HS-5 (cell line): ENCODE measurements at places on chromosomes 11 and 22.
A peak's percentile ranks its signal among the peaks of the same experiment; 100 is the strongest.

DNA sequence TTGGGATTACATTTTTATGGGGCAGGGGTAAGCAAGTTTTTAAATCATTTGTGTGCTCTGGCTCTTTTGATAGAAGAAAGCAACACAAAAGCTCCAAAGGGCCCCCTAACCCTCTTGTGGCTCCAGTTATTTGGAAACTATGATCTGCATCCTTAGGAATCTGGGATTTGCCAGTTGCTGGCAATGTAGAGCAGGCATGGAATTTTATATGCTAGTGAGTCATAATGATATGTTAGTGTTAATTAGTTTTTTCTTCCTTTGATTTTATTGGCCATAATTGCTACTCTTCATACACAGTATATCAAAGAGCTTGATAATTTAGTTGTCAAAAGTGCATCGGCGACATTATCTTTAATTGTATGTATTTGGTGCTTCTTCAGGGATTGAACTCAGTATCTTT, 10.1 kb downstream of the RAG1 start:
- peak; percentile 42 for DNase-seq

DNA sequence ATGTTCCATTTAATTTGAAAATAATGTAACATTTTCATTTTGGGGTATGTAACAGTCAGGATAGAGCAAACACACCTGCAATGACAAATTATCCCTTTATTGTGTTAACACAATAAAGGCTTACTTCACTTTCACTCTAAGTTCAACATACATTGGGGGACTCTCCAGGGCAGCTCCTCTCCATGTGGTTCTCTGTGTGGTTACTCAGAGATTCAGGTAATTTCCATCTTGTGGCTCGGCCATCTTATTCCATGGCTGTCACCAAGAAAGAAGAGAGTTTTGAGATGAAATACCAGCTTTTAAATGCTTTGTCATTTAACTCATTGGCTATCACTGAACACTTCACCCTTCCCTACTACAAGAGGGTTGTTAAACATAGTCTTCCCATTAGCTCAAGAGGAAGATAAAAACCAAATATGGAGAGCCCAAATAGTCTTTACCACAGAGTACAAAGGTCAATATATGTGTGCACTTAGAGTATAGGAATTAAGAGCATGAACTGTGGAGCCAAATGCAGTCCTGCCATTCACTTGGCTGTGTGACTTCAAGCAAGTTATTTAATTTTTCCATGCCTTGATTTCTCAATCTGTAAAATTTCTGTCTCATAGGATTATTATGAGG, 10.6 kb upstream of the TPH1 start:
- DNase-seq = no peak

- no peak for DNase-seq
Observed at GRCh38 chr11:67303132-67303834, at the start of gene SSH3. SSH3 (plus strand) TSS chr11:67303530; CDS start chr11:67303626, 96 bp downstream.

DNA sequence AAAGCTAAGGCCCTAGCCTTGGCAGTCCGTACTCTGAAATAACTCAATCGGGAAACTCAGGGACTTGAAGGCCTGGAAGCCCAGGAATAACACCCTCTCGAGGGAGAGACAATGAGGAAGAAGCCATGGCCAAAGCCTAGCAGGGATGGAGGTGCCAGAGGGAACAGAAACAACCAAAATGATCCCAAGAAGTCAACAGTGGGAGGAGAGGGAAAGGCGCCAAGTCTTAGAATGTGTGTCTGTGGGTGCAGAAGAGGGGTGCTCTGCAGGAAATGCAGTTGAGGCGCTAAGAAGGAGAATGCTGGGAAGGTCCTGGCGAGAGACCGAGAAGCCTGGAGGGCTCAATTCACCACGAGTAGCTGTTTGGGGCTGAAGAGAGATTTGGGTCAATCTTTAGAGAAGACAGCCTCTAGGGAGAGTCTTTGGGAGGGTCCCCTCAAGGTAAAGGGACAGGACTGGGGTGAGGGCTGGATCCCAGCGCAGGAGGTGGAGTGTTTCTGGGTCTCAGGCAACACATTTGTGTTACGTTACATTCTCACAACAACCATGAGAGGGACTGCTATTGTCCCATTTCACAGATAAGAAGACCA, 760 bp upstream of the MAPK8IP1 start:
- DNase-seq = no peak

GRCh38 chr11:45229401-45230020, 56.6 kb downstream of the SYT13 start:
- DNase-seq = no peak

DNA sequence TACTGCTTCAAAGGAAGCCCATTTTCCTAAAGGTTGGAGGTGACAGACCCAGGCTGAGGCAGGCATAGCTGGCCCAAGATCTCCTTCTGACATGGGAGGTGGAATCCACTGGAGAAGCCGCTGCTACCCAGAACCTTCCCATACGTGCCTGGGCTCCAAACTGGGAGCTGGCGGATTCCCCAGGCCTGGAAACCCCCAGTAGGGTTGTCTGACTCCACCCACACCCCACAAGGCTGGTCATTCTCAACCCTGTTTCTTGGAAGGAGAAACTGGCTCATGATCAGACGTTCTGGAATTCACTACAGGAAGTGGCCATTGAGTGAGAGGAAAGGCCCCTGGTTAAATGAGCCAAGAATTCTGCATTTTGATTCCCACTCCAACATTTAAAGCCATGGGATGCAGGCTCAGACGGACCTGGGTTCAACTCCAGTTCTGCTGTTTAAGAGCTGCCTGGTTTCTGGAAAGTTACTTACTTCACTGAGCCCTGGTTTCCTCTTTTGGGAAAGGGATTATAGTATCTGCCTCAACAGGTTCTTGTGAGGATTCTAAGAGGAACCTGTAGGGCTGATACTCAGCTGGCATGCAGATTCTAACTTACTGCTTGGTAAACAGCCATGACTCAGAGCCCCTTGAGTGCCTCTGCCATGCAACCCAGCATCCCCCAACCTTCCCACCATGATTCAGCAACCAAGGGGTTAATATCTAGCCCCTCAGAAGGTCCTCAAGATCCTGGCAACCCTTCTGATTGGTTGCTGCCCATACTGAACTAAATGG, 19.4 kb upstream of the TSKU start:
- no peak for DNase-seq

- DNase-seq = no peak
Observed at GRCh38 chr22:19713650-19714311, 522 bp upstream of the SEPTIN5 start.

- no peak for DNase-seq
Observed at GRCh38 chr11:114650661-114651060, 27.7 kb upstream of the NXPE2 start.

DNA sequence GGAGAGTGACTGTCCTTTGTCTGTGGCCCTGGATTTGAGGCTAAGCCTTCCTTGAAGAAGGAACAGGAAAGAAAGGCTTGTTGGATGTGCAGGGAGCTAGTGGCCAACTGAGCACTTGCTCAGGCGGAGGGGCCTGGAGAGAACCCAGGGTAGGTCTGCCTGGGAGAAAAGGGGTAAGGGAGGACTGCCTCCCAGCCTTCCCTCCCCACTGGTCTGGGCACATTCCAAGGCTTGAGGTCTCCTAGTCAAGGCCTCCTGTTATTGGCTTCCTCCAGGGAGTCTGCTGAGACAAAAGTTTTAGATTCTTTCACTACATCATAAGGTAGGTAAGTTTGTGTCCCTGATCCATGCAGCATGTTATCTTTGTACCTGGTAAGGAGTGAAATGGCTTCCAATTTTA, 15.2 kb downstream of the KCNQ1OT1 start:
- DNase-seq = no peak

DNA sequence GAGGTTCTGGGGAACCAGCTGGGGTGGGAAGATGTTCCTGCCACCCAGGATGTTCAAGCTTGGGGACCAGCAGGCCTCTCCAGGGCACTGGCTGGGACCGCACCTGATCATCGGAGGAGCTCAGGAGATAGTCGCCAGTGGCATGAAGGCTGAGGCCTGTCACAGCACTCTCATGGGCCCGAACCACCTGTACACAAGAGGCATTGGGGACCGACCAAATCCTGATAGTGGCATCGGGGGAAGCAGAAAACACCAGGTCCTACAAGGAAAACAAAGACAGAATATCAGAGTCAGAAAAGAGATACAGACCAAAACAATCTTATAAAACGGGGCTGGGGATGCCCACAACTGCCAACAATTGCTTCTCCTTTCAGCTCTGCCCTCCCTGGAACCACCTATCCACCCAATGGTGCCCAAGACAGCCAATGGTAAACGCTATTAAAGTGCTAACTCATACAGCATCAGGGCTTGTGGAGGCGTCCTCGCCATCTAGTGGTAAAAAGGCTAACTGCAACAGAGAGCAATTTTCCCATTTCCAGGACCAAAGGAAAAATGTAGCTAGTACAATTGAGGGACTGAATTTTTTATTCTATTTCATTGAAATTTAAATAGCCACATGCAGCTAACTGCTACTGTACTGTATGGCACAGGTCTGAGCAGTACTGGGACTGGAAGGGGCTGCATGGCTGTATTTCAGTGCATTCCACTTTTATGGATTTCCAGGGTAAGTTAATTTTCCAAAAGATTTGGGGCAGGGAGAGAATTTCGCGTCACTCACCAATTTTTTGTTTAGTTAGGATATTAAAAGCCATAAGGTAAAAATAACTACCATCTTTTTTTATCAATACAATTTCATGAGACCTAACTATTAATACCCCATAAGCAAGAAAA, 7.1 kb downstream of the PRPF19 start:
- no peak for DNase-seq

- DNase-seq = no peak
Observed at GRCh38 chr11:8886322-8886721, 24.7 kb upstream of the AKIP1 start.

- no peak for DNase-seq
Observed at GRCh38 chr11:12862696-12863469, 146.2 kb upstream of the RASSF10 start.

DNA sequence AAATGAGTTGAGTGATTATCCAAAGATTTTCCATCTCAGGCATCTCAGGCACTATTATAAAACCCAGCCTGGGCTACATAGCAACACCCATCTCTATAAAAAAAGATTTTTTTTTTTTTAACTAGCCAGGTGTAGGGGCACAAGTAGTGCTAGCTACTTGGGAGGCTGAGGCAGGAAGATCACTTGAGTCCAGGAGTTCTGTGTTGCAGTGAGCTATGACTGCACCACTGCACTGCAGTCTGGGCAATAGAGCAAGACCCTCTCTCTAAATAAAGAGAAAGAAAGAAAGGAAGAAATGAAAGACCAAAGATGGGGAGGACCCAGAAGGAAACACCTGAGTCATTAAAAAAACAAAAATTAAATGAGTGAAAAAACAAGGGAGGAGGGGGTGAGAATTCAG, 14.1 kb downstream of the RSF1 start:
- no peak for DNase-seq

GRCh38 chr22:50305923-50306566, 1.4 kb downstream of the PLXNB2 start:
- DNase-seq = peak; percentile 81

GRCh38 chr11:134481933-134482527, 70.0 kb upstream of the B3GAT1 start:
- DNase-seq = no peak

GRCh38 chr11:57131080-57131790, 50.5 kb upstream of the LRRC55 start:
- no peak for DNase-seq

- no peak for DNase-seq
Observed at GRCh38 chr11:65501472-65502273, 2.8 kb downstream of the MALAT1 start.

DNA sequence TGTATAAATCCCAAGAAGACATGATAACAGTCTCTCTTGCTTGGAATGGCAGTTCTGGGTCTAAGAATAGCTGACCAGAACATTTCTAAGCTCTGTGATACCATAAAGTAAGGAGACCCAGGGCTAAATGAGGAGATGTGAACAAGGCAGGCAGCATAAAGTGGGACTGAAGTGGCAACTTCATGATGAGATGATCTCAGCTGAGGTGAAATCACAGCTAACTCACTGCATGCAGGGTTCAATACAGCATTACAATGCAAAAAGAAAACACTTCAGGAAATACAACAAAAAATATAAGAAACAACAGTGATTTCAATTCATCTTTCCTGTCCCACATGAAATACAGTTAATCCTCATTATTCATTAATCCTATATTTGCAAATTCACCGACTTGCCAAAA, 44.6 kb downstream of the MRE11 start:
- DNase-seq = no peak

DNA sequence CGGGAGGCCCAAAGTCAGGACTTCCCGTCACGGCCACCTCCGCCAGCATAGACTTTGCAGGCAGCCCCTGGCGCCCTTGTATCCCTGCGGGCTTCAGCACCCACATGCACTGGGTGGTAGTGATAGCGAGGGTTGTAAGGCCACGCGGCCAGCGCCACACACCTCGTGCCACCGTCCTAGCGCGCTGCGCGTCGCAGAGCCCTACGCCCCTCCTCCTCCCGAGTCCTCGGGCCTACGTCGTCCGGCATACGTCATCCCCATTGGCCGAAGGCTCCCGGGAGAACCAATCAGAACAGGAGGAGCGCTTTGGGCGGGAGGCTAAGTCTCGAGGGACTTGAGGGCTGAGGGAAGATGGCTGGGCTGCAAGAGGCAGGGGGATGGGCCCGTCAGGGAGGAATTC, 1.3 kb upstream of the BTBD18 start:
- DNase-seq = no peak

DNA sequence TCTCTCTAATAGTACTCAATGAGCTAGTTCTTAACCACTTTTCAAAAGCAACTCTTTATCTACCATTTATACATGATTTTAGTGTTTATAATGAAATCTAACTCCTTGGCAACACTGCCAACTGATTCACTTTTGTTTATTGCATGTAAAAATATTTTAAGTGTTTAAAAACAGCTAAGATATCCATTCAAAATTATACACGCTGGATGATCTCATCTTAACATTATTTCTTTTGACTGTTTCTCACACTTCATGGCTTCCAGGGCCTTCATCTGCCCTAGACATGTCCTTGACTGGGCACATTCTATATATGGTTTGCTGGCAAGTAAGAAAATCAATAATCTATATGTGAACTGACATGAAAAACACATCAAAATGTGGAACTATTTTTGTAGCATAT, 414.6 kb upstream of the LUZP2 start:
- DNase-seq = no peak

GRCh38 chr11:131370090-131370751, at the start of gene NTM:
NTM (plus strand) TSS chr11:131370615.
- no peak for DNase-seq

- no peak for DNase-seq
Observed at GRCh38 chr11:69640995-69641581, at the start of gene CCND1. CCND1 (plus strand) TSS chr11:69641156; CDS start chr11:69641314, 158 bp downstream.

DNA sequence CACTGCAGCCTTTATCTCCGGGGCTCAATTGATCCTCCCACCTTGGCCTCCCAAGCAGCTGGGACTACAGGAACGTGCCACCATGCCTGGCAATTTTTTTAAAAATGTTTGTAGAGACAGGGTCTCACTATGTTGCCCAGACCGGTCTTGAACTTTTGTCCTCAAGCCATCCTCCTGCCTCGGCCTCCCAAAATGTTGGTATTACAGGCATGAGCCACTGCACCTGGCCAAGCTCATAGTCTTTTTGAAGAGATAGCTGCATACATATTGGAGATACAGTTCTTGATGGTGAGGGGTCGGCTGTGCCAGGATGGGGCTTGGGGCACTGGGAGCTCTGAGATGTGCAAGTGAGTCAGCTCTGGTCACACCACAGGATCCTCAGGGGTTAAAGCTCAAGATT, 53.2 kb downstream of the CHRDL2 start:
- no peak for DNase-seq
